ENCODE measurements at places on chromosomes 5 and 9.

DNA sequence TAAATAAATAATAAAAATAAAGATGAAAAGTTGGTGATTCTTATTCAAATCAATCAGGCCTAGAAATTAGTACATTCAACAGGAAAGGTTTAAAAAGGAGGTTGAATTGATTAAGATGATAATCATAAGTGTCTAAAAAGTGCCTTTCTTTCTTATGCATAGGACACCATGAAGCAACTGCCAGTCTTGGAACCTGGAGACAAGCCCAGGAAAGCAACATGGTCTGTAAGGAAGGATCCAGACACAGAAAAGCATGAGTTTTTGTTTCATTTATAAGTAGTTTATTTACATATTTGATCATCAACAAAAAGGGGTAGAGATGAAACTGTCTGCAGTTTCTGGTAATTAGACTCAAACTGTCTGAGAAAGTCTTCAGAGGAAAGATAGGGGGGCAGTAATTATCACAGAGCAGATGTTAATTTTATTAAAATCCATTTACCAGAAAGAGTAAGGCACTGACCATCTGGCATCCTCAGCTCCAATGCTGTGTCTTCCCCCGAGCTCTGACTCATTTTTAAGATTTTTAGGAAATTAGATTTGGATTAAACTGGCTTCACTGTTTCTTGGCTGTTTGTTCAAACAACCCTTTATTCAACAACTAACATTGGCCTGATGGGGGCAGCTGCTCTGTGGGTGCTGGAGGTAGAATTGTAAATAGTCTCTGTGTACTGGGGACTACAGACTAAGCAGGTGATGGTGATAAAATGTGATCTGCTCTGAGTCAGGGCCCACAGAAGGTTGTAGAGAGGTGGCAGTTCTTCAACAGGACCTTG lies 2.7 kb downstream of the RABEPK start:
- no peak for DNase-seq

- no peak for DNase-seq
Observed at GRCh38 chr5:142053426-142054151, 40.8 kb upstream of the GNPDA1 start.

DNA sequence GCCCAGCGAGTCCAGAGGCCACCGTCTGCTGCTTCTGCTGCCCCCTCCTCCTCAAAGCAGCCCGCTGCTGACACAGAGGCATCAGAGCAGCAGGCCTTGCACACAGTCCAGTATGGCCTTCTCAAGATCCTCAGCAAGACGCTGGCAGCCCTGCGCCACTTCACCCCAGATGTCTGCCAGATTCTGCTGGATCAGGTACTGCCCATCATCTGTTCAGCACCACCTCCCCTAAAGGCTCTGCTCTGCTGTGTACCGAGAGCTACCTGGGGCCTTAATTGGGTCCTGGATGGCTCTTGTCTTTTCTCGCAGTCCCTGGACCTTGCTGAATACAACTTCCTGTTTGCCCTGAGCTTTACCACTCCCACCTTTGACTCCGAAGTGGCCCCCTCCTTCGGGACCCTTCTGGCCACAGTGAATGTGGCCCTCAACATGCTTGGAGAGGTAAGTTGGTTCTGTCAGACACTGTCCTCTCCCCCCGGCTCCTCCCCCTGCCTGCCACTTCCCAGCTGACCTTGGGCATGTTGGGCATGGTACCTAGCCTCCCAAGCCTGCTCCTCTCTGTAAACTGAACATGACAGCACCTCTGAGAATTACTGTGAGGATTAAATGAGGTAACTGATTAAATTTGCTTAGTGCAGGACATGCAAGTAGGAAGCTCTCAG lies 22.7 kb downstream of the SH3GLB2 start:
- no peak for DNase-seq

DNA sequence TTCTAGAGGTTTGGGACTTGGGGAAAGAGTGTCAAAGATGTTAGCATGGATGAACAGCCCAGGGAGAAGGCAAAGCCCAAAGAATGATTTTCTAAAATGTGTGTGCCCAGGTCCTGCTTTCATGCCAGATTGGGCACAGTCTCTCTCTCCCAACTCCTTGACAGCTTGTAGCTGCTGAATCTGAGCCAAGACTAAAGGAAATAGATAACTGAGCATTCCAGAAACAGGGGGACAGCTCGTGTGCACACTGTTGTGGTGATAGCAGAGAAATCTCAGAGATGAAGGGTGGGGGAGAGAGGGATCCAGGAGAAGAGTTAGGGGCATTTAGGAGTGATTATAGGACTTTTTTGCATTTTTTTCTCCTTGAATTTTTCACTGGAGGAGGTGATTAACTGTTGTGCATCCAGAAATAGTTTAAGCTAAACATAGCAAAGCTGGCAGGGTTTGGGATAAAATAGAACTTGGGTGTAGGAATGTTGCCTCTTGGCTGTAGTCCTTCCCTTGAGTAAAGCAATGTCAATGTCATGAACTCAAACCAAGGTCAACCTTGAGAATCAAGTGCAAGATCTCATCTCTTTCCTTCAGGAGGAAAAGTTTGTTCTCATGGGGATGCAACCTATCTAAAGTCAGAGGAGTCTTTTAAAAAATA lies 245.9 kb downstream of the SH3GL2 start:
- no peak for DNase-seq

DNA sequence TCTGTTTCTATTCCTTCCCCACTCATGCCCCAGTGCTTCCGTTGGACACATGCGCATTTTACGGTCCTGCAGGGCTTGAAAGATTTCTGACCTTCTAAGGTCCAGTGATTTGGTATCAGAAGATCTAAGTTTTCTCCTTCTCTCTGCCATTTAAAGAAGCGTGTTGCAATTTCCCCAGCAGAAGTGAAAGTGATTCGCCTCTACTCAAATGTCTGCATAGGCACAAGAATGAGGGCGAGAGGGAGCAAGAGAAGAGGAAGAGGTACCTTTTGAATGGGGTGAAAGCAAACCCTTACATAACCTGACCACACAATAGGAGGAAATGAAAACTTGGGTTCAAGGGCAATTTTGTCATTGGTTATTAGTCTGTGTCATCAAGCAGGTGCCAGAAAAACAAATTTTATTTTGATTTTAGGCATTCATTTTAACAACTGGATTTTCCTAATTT lies 31.7 kb upstream of the NR3C1 start:
- no peak for DNase-seq

DNA sequence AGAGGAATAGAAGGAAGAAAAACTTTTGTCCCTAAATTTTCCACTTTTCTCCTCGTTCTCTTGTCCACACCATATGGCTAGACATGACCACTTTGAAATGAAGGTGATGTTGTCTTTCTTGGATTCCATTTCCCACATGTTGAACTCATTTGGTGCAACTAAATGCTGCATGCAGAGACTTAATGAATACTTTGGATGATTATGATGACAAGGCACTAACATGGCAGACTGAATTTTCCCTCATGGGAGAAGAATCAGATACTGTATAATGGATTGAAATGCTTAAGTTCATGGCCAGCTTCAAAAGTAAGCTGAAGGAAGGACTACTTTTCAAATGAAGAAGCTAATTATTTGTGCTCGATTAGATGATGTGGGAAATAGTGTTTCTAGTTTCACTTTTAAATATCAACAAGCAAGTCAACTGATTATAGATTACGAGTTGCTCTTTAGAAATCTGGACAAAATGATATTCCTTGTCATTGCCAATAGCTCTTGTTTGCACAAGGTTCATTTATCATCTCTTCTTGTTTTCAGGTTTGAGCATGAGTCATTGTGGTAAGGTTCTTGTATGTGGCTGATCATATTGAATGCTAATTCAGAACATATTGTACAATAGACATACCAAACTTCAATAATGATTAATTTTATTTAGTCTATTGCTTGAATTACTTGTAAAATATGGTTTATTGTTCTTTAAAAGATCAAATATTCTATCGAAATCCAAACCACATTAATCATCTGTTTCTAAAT lies 501.3 kb upstream of the FTMT start:
- no peak for DNase-seq

DNA sequence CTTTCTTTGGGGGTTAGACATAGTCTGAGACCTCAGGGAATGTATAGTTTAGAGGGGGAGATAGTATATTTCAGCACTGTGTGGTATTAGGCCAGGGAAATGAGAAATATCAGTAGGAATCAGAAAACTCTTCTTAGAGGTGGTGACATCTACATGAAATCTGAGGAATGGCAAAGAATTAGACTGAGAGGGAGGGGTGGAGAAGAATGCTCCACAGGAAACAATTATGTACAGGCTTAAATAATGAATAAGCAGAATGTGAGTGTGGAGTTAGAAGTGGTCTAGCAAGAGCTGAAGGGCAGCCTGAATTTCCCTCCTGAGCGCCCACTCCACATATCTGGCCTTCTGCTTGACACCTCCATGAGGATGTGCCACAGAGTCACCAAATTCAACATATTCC lies 3.6 kb upstream of the MACIR start:
- no peak for DNase-seq

GRCh38 chr5:3853362-3853761 lies 257.7 kb downstream of the IRX1 start:
- no peak for DNase-seq

DNA sequence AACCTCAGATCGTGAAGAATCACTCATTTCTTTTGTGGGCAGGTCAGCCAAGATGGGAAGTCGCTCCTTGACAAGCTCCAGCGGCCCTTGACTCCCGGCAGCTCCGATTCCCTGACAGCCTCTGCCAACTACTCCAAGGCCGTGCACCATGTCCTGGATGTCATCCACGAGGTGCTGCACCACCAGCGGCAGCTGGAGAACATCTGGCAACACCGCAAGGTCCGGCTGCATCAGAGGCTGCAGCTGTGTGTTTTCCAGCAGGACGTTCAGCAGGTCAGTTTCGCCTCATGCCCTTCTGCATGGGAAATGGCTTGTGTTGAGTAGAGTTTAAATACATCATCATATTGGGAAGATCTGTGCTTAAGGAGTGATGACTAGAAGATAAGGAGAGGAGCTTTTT lies 173.3 kb downstream of the TRIO start:
- no peak for DNase-seq

DNA sequence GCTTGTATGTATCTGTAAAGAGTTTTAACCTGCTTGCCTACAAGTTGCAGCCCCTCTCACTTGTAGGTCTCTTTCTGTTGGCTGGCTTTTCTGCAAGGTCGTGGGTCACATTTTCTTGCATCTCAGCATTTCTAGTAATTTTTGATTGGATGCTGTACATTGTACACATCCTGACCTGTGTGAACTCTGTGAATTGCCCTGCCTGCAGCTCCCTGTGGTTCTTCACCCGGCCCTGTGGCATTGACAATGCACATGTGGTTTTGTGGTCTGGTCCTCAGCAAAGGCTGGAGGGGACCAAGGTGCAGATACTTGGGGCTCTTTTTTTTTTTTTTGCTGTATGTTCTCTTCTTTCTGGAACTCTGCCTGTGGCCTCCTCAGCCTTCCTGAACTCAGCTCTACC lies 53.6 kb downstream of the WNK2 start:
- no peak for DNase-seq

DNA sequence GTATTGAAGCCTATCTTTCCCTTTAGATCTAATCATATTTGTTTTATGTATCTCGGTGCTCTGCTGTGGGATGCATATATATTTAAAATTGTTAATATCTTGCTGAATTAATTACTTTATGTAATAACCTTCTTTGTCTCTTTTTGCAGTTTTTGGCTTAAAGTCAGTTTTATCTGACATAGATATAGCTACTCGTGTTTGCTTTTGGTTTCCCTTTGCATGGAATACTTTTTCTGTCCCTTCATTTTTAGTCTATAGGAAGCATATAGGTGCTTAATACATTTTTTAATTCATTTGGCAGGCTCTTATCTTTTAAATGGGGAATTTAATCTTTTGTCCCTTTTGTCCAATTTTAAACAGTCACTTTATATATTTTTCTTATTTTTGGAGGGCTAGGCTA lies 360.6 kb upstream of the PRR16 start:
- DNase-seq, result no peak

DNA sequence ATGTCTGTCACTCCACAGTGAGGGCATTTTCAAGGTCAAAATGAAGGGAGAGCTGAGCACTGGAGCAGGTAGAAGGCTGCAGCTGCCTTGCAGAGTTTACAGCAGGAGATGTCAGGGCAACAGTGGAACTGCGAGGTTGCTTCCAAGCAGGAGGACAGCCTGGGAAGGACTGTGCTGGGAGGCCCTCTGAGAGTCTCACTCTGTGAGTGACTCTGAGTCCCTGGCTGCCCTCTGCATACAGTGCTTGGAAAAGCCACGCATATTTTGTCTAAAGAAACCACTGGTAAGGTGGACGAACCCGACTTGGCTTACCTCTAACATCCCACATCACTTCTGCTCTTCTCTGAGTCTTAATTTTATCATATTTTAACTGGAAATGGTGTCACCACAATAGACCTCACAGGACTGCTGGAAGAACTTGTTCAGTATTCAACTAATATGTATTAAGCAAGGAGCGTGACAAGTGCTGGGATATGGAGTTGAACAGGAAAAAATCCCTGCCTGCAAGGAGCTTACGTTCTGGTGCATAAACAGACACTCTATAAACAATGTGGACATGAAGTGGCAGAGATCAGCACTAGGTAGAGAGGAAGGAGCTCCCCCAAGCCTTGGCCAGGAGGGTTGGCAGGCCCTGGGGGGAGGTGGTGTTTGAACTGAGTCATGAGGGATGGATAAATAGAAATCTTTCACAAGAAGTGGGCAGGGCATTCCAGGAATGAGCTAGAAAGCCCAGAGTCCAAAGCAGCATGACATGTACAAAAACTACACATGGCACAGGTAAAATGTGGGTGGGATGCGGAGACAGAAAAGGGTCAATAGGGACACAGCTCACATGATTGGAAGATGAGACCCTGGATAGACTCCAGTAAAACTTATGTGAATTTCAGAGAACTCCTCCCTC lies 64.0 kb upstream of the FOXE1 start:
- no peak for DNase-seq
